ENCODE measurements at places on chromosomes 2 and 18.

GRCh38 chr18:10062302-10063300 lies 148.8 kb downstream of the VAPA start:
- DNase-seq = no peak

DNA sequence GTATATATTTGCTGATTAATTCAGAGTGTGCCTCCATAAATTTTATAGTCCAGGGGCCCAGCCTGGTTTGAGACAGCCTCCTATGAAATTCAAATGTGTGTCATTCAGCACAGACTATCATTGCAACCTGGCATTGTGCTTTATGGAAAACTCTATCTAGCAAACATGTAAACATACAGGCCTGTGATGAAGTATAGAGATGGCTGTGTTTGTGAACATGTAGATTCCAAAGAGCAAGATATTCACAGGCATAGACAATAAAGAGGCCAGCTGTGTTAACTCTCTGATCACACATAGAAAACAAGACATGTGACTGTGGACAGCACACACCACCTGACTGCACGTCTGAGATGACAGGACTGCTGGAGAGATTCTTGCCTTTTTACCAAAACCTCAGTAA lies 297.9 kb downstream of the EN1 start:
- no peak for DNase-seq

DNA sequence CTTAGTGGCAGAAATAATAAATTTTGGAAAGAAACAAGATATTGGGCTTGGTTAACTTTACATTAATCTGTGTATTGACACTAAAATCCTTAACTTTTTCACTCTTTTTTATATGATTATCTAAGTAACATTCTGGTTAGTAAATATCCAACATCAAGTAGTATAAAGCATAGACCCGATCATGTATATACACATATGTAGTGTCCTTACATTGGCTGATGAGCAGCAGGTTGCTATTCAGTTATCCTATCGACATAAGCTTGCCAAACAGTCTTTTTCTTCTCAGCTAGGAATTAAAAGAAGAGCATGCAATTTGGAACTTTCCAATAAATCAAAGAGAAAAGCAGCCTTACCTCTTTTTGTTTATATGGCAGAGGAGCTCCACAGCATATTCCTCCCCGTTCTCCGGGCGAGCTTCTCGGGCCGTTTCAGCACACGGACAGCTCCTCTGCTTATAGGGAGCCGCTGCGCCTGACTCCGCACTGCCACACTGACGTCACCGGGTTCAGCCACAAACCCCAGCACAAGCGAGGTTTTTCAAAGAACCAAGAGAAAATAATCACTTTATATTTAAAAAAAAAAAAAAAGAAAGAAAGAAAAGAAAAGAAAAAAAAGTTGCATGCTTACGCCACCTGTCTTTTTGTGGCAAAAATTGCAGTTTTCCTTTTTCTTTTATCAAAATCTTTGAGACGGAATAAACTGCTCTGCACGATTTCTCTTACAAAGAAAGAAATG lies at the start of gene SCG2:
Gene SCG2, minus strand, starts transcription at position 430 of the 735 bp plus-strand sequence. CDS start 3,079 bp downstream, outside the sequence.
- peak; percentile 51 for DNase-seq

- no peak for DNase-seq
Observed at GRCh38 chr18:74996055-74996454, 212.9 kb downstream of the PTGR3 start.

GRCh38 chr2:126910637-126911036 lies 11.9 kb downstream of the TEX51 start:
- no peak for DNase-seq

GRCh38 chr18:70377317-70377799 lies 88.5 kb downstream of the SOCS6 start:
- no peak for DNase-seq

GRCh38 chr18:50405582-50406271 lies 30.9 kb downstream of the SKA1 start:
- DNase-seq = no peak

DNA sequence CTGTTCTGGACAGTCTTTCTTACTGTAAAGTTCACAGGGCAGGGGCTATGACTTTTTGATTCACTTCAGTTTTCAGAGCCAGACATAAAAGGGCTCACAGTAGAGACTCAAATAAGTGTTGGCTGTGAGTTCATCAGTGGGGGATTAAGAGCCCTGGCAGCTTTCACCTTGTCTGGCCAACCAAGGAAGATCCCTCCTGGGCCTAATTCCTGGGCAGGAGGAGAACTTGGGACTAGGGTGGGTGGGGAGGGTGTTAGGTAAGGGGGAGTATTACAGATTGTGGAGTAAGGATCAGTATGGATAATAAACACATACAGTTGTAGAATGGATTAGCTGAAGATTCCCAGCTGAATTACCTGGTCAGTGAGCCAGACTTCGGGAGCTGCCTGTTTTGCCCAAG lies 904 bp upstream of the SFXN5 start:
- no peak for DNase-seq

Measured in stimulated activated naive CD8-positive, alpha-beta T cell treated with anti-CD3 and anti-CD28 coated beads, Interleukin-15, Interleukin-2, amounts not matched to agents 100 U/mL and 50 U/mL, for 24 hours (primary cell).